Coronary artery (tissue), 2 donors: ENCODE measurements at places on chromosomes 6 and 20.

DNA sequence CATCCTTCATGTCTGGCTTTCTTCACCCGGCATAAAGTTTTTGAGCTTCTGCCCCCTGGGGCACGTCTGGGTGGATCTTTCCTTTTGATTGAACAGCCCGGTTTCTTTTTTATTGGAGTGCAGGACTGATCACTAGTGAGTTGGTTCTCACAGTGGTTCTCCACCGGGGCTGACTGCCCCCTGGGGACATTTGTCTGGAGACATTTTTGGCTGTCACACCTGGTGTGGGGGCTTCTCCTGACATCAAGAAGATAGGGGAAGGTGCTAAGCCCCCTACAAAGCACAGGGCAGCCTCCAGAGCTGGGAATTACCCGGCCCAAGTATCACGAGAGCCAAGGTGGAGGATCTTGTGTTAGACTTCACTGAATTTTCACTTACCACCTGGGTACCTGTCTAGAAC is 25.7 kb upstream of the IRF4 start:
- no peak for DNase-seq

DNA sequence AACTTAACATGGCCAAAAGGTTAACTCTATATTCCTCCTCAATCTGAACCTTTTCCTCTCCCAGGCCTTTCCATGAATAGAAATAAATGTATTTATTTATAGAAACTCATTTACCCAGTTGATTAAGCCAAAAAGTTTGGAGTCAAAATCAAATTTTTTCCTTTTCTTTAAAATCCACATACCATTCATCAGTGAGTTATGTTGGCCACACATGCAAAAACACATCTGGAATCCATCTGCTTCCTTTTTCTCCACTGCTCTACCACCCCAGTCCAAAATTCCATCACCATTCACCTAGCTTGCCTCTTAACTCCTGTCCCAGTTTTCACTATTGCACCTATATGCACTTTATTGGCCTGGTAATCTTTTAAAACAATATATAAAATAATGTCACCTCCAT is 62.4 kb upstream of the TMEM200A start:
- no peak for DNase-seq

GRCh38 chr6:73579389-73579788 is 58.6 kb upstream of the EEF1A1 start:
- peak; percentile 74 for DNase-seq

DNA sequence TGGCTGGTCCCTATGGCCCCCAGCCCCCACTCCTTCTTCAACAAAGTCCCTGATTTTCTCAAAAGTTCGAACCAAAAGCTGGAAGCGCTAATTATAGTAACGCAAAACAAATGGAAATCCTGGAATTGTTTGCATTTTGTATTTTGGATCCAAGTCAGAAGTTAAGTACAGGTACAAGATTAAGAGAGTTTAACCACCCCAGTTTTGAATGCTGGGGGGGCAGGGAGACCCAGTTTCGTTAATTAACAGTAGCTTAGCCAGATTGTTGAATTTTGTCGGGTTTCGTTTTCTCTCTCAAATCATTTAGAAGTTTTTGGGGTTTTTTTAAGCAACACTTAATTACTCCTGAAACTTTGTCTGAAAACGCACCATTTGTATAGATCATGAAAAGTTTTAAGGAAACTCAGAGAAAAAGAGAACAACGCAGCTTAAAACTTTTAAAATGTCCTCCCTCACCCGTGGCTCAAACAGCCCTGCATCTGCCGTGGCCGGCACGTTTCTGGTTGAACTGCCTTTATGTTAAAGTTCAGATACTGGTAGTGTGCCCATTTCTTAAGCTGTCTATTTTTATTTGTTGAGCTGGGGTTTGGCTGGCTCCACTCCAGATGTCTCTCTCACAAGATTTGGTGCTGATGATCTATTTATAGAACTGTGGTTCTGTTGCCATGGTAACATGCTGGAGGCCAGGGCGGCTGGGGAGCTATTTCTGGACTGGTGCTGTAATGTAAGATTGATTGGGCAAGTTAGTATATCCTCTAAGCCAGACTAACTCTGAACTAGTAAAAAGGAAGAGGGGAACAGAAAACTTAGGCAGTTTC is 55.0 kb downstream of the GNAS start:
- DNase-seq, result peak; percentile 95

DNA sequence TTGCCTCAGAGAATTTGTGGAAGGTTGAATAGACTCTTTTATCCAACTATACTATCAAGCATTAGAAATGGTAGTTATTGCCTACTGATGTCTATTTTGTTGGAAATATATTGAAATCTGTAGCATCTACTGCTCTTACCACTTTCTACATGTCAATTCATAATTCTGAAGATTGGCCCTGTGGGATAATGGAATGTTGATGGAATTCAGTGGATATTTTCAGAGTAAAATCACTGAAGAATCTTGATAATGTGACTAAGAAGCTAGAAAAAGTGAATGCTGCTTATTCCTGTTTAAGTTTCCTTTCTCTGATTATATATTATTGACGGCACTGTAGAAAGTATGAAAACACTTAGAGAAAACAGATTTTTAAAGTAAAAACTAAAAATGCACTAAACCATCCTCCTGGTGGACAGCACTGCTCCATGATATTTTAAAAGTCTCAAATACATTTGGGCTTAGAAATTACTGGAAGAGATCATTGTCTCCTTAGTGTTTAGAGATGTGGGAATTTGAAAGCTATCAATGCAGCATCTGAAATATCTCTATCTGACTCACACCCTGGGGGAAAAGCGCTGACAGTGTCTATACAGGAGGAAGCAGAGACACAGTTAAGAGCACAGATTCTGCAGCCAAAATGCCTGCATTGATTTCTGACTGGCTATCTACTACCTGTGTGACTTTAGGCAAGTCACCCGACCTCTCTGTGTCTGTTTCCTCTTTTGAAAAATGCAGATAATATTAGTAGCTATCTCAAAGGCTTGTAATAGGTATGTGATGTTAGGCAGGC is 37.9 kb upstream of the RCAN2 start:
- no peak for DNase-seq

- DNase-seq, result no peak
These were observed 90.7 kb downstream of the CDH26 start for GRCh38 chr20:60048634-60049521.

GRCh38 chr6:169175360-169175887 is 78.2 kb downstream of the THBS2 start:
- DNase-seq, result no peak

- DNase-seq, result no peak
These were observed 176.1 kb upstream of the HDDC2 start for GRCh38 chr6:125477844-125478243.

DNA sequence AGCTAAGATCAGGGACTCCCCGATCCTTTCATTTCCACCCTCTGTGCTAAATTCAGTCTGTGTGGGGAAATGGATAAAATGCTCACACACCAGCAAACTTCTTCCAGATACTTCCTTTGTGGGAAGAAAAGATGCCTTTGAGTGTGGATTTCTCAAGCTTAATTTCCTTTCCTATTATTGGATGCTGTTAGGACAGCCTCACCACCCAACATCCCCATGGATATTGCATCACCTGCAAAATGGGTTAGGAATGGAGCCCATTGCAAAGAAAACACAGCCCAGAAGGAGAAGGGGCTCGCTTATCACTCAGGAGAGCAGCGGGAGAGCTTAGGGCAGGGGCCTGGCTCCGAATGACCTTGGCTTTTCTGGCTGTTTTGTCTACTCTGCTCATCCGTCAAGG is 272.2 kb downstream of the CDC5L start:
- no peak for DNase-seq

GRCh38 chr6:155378724-155379123 is 64.4 kb upstream of the TFB1M start:
- DNase-seq, result no peak

DNA sequence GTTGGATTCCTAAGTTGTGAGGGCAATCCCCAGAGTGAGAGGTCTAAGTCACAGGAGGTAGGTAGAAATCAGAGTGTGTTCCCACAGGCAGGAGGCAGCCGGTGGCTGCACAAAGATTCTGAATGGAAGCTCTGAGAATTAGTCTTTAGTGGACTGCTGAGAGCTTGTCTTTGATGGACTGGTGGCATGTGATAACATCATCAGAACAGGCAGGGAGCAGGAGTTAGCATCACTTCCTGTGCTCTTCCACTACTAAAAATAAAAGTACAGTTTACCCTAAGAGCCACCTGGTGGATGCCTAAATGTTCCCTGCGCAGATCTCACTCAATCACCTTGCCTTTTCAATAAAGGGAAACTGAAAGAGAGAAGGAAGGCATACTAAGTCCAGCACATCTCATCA is 294.6 kb upstream of the POU3F2 start:
- DNase-seq, result no peak

GRCh38 chr6:3142536-3142935 is 14.8 kb downstream of the TUBB2A start:
- DNase-seq, result no peak
